ENCODE measurements at places on chromosomes 2 and 18.

- DNase-seq = no peak
These were observed 39.6 kb upstream of the SCN1A start for GRCh38 chr2:166167449-166167848.

DNA sequence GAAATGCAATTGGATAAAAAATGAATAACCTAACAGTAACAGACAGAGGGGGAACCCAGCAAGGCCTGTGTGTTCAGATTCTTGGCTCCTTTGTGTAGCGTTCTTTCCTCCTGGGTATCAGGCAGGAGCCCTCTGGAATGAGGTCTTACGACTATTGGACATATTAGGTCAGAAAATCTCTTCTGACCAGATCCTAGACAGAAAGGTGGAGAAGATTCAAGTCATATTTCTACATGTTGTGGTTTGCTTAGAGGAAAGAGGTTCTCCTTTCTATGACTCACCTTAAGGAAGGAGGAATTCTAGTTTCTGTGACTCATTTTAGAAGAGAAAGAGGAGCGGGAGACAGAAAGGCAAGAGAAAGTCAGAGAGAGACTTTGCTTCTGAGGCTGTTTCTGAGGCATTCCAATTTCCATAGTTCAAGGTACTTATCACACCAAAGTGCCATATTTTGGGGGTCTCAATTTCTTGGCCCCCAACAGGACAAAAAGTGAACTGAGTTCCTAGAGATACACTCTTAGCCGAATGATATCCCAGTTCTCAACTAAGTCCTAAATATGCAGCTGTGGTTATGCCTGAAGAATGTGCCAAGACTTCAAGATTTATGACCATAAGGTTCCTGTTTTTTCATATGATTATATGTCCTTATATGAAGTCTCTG is 618.6 kb downstream of the ZEB2 start:
- no peak for DNase-seq

DNA sequence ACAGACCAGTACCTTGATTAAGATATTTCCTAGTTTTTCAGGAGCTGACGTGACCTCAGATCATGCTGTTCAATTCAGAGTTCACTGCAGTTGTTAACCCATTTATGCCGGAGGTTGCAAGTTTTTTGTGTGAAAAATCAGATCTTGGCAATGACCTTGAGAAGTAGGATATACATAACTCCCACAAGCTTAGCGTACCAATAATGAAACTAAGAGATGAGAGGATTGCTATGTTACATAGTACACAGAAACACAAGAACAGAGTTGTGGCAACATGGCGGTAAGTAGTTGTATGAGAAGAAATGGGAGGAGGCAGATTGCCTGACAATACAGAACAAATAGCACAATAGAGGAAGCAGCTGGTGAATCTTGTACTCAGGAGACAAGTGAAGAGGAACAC is 39.1 kb downstream of the PPIG start:
- no peak for DNase-seq

- DNase-seq = no peak
These were observed 18.3 kb upstream of the LAPTM4A start for GRCh38 chr2:20069756-20070155.

DNA sequence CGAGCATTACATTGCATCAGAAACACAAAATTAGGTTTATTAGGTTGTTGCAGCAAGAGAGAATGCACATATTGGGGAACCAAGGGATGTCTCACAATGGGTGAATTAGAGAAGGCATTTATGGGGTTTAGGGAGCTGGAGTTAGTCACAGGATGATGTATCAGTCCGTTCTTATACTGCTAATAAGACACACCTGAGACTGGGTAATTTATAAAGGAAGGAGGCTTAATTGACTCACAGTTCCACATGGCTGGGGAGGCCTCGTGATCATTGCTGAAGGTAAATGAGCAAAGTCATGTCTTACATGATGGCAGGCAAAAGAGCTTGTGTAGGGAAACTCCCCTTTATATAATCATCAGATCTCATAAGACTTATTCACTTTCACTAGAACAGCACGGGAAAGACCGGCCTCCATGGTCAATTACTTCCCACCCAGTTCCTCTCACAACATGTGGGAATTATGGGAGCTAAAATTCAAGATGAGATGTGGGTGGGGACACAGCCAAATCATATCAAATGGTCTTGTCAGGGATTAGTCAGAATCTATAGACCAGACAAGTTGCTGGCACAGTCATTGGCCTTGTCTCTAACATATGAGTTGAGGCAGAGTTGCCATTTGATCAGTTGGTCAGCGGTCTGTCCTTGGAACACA is 61.9 kb upstream of the RBMS1 start:
- DNase-seq = no peak

DNA sequence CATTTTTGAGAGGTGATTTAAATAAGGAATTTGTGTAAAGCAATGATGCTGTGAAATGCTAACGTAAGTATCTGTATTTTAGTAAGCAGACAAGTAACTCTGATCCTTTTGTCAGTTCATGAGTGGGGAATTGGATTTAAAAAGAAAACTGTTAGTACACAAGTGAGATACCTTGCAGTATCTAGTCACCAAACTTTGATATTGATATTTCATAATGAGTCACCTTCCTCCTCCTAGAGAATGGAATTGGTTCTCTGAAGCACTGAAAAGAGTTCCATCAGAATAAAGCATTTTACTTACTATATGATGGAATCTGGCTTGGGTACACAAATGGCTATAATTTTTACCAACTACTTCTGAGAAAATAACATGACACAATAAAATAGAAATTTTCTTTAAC is 232.2 kb downstream of the ZNF804A start:
- DNase-seq = no peak

DNA sequence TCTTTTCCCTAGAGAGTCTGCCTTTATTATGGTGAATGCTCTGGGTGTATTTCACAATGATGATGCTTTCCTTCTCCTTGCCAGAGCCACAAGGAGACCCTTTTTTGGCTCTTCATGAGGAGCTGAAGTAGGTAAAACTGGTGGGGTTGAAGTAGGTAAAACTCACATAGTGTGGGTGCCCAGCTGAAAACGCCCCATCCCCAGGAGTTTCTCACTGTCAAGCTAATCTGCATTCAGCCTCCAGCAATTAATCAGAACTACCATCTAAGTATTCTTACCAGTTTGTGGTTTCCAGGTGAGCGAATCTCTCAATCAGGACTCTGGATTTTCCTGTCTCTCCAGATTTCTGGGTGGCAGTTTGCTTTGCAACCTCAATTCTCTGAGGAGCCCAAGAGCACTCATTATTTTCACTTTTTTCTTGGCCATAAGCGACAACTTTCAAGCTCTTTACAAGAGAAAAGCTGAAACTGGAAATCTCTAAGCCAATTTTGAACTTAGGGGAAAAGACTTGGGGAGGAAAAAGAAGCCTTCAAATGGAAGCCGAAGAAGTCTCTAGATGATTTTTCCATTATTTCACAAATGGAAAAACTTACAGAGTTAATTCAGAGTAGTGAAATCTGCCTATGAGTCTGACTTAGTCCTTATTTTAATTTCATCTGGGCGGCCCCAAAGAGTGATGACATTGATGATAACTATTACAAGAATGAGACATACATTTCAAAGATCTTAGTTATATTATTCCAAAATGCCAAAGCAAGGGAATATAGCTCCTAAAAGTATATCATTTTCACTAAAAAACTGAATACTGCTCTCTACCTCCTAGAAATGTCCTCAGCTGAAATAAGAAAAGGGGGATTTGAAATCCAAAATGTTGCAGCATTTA is 121.4 kb upstream of the MAP3K20 start:
- DNase-seq = no peak
